ENCODE measurements at places on chromosomes 5 and 9. TPM values are rescaled to one million over a fixed set of nuclear protein-coding genes. Genes with fewer than 3 reads are reported as not detected.

GRCh38 chr9:128361986-128362646 is 9.1 kb upstream of the URM1 start:
- no peak overlapping the region for H3K4me3 ChIP-seq
- H3K27me3 ChIP-seq, result no peaks in the 10 kb centered on the region
- peaks cover 6% of the 10 kb centered on the region for H3K4me1 ChIP-seq

DNA sequence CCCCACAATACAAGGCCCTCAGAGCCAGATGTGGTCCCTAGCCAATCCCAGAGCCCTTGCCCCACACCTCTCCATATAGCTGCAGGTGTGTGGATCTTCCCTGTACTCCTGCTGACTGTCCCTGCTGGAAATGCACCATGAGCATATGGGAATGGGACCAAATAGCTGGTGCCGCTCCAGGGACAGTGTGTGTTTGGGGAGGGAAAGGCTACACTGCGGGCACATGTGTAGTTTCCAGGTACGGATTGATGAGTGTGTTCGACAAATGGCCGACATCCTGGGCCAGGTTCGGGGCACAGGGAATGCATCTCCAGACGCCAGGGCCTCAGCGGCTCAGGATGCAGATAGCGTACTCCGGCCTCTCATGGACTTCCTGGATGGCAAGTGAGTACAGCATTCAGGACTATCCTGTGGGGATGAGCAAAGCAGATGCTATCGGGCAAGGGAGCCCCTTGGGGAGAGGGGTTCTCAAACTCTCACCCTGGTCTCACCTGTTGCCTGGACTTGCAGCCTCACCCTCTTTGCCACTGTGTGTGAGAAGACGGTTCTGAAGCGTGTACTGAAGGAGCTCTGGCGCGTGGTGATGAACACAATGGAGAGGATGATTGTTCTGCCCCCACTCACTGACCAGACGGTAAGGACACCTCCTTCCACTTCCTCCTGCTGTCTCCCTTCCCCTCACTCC is 91.1 kb upstream of the RUSC2 start:
- H3K4me3 ChIP-seq, result no peak overlapping the region
- no peak for DNase-seq
- H3K4me1 ChIP-seq, result no peaks in the 10 kb centered on the region
- H3K27me3 ChIP-seq, result no peaks in the 10 kb centered on the region

- DNase-seq, result peak; percentile 48
- H3K36me3 ChIP-seq, result no peaks in the 10 kb centered on the region
- H3K4me3 ChIP-seq, result peak overlapping the region; percentile 40
- no peak overlapping the region for H3K27ac ChIP-seq
- no peaks in the 10 kb centered on the region for H3K27me3 ChIP-seq
These were observed 20.0 kb upstream of the RUFY1 start for GRCh38 chr5:179530069-179530998.

GRCh38 chr5:39462211-39462610 is 37.4 kb upstream of the DAB2 start:
- DNase-seq, result no peak
- H3K27ac ChIP-seq, result no peak overlapping the region
- peaks cover 4% of the 10 kb centered on the region for H3K4me1 ChIP-seq

GRCh38 chr9:88976890-88977257 is 14.4 kb upstream of the S1PR3 start:
- H3K27ac ChIP-seq, result no peak overlapping the region
- peaks cover 3% of the 10 kb centered on the region for H3K27me3 ChIP-seq
- H3K36me3 ChIP-seq, result no peaks in the 10 kb centered on the region
- H3K4me1 ChIP-seq, result no peaks in the 10 kb centered on the region

DNA sequence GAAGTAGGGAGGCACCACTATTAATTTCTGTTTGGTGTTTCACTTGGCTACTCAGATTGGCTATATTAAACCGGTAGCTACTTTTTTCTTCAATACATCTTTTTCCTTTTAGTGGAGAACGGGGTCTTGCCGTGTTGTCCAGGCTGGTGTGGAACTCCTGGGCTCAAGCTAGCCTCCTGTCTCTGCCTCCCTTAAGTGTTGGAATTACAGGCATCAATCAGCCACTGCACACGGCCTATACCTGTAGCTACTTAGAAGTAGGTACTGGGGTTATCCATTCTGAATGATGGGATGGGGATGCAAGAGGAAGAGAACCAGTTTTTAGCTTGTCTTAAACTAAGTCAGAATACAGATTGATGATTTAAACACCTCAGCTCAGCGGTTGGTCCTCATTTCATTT is 1.7 kb downstream of the UBE2D2 start:
- peak overlapping the region; percentile 95 for H3K4me3 ChIP-seq
- no peak for DNase-seq
- H3K36me3 ChIP-seq, result no peaks in the 10 kb centered on the region
- H3K27me3 ChIP-seq, result no peaks in the 10 kb centered on the region
- peak overlapping the region; percentile 47 for H3K27ac ChIP-seq
- peaks cover 8% of the 10 kb centered on the region for H3K4me1 ChIP-seq

Gene ZNF300
- 9.9 TPM for total RNA-seq
